ENCODE measurements at places on chromosomes 13 and 19.

DNA sequence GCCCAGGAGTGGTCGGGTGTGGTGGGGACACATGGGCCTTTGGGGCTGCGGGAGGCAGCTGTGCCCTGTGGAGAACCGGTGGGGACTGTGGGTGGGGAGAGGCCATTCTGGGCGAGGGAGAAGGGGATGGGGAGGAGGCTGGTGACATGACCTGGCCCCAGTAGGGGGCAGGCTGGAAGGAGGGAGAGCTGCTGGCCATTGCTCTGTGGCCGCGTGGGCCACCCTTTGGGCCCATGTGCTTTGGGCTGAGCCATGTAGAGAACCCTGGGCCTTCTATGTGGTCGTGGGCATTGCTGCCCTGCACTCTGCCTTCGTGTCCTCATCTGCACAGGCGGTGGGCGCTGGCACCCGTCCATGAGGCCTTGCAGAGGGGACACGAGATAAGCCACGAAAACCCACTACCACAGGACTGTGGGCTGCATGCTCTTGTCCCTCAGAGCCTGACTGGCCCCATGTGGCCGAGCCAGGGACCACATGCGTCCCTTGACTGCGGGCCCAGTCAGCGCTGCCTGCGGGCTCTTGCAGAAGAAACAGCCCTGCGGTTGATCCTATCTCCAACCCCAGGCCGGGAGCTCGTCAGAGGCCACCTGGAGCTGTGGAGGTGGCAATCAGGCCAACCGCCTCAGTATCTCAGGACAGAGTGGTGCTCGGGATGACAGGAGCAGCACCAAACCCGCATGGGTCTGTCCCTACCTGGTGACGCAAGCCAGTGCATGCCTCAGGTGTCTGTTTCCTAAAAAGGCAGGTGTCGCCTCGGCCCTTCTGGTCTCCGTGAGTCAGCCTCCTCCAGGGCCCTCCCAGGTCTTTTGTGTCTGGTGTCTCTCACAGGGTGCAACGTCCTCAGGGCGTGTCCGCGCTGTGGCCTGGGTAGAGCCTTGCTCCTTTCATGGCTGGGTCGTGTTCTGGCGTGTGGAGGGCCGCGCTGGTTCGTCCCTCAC is 14.3 kb downstream of the FZR1 start:
- DNase-seq = no peak

DNA sequence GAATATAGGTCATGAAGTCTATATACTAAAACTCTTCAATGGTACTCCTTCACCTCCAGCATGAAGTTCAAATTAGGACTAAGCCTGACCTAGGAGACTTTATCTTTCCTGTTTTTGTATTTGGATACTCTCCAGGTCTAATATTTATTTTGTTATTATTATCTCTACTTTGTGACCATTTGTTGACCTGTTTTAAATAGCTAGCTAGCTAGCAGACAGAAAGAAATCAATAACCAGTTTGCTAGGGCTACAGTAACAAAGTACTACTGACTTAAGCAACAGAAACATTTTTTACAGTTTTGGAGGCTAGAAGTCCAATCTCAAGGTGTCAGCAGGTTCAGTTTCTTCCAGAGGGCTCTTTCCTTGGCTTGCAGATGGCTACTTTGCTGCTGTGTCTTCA is 15.1 kb upstream of the DACH1 start:
- DNase-seq = no peak

GRCh38 chr13:114152285-114152645 is 19.8 kb upstream of the RASA3 start:
- no peak for DNase-seq

- DNase-seq = no peak
Measured at GRCh38 chr19:31943778-31944177, 401.6 kb upstream of the ZNF507 start.

- DNase-seq = no peak
Measured at GRCh38 chr13:114111577-114111976, 20.8 kb downstream of the RASA3 start.
